Esophagus muscularis mucosa (tissue), 4 donors: ENCODE measurements at places on chromosomes 12 and 14. TPM values are rescaled to one million over a fixed set of nuclear protein-coding genes. Genes with fewer than 3 reads are reported as not detected.

FOXG1 gene
- total RNA-seq, result 0.65 TPM

SYCP3 gene
- not detected for total RNA-seq

CMA1 gene
- 1.2 TPM for total RNA-seq

WSCD2 gene
- total RNA-seq, result 26.6 TPM

KRT5 gene
- 0.46 TPM for total RNA-seq
